G401 (cell line): ENCODE measurements at places on chromosomes 6 and 20. TPM values are rescaled to one million over a fixed set of nuclear protein-coding genes. Genes with fewer than 3 reads are reported as not detected.

MUC21 gene
- total RNA-seq = not detected in 2 replicates

OR2B2 gene
- not detected in 2 replicates for total RNA-seq

CCDC28A gene
- 27.4 and 27.6 TPM in 2 replicates for total RNA-seq

PACRG gene
- total RNA-seq = not detected in 2 replicates

IPCEF1 gene
- not detected in 2 replicates for total RNA-seq

CLPSL2 gene
- total RNA-seq = not detected in 2 replicates

REM1 gene
- not detected in 2 replicates for total RNA-seq

PACSIN1 gene
- total RNA-seq = 0.12 TPM in 1 of 2 replicates, not detected in the other

GPLD1 gene
- 0.71 and 7.4 TPM in 2 replicates for total RNA-seq

STMND1 gene
- not detected in 2 replicates for total RNA-seq

POM121L2 gene
- not detected in 2 replicates for total RNA-seq

ZNF318 gene
- total RNA-seq = 3.1 and 4.8 TPM in 2 replicates
